Natural killer cell treated with Interleukin-12 subunit alpha and Interleukin-12 subunit beta and Interleukin-15 and Interleukin-18, amount 100 ng/mL, for 72 hours (primary cell): ENCODE measurements at places on chromosomes 12 and 14. TPM values are rescaled to one million over a fixed set of nuclear protein-coding genes. Genes with fewer than 3 reads are reported as not detected.

BHLHE41 gene
- total RNA-seq, result not detected

DNA sequence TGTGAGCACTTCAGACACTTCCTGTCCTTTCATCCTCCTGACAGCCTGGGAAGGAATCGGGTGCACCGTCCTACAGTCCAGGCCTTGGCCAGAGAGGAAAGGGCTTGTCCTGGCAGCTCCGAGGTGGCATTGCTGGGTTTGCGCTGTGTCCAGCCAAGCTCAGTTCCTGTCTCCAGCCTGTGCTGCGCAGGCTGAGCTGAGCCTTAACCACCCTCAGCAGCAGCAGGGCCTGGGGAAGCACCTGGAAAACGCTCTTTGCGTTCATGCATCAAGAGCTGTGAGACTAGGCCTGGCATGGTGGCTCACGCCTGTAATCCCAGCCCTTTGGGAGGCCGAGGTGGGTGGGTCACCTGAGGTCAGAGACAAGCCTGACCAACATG, 33.7 kb upstream of the EML1 start:
- no peak for DNase-seq

GRCh38 chr12:114275086-114275485, 130.9 kb downstream of the TBX5 start:
- no peak for DNase-seq

- no peak for DNase-seq
These were observed 13.2 kb downstream of the CPNE8 start for GRCh38 chr12:38892087-38892786.

GRCh38 chr12:39946361-39947280, 159.3 kb downstream of the SLC2A13 start:
- DNase-seq, result no peak

DNA sequence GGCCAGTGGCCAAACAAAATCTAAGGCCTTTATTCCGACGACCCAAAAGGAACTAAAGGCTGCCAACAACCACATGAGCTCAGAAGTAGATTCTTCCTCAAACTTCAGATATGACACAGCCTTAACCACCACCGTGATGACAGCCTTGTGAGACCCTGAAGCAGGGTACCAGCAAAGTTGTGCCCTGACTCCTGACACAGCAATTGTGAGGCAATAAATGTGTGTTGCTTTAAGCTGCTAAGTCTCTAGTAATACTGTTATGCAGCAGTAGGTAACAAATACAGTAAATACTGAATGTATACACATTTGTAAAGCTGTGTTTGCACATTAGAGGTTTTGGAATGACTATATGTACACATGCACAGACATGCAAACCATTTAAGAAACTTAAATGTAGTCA, 10.7 kb upstream of the SLC6A13 start:
- no peak for DNase-seq

GRCh38 chr12:49703647-49704137, 3.5 kb downstream of the FMNL3 start:
- DNase-seq, result peak; percentile 86

DNA sequence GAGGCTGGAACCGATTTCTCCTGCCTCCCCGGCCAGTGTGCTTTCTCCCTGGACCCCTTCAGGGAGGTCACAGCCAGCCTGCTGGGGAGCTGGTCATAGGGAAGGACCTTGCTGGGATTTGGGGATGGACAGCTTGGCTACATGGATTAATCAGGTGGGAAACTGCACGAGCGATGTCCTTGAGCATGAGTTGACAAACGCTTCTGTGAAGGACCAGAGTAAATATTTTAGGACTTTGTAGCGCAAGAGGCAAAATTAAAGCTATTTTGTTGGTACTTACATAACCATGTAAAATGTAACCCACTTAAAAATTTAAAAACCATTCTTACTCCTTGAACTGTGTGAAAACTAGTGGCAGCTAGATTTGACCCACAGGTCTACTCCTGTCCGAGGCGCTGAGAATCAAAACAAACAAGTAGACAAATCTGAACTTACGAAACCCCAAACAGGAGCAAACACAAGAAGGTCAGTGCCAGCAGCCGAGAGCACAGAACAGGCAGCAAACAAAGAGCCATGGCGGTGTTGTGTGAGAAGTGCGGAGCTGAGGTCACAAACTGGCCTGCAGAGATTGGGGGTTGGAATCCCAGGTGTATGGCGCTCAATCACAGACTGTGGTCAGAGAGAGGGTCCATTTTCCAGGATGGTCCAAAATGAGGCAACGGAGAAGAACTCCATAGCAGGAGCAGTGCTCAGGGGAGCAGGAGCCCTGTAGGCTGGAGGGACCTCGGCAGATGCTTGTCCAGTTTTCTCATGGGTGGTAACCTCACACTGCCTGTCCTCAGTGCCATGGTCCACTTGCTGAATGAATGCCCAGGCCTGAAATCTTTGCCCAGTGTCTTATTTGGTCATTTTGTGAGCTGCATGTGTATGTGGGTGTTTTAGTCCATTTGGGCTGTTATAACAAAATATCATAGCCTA, 79.2 kb upstream of the CLMN start:
- no peak for DNase-seq

GRCh38 chr12:50110762-50111351, 1.2 kb upstream of the COX14 start:
- no peak for DNase-seq

GRCh38 chr12:118633071-118633470, 256.7 kb downstream of the SUDS3 start:
- no peak for DNase-seq

DNA sequence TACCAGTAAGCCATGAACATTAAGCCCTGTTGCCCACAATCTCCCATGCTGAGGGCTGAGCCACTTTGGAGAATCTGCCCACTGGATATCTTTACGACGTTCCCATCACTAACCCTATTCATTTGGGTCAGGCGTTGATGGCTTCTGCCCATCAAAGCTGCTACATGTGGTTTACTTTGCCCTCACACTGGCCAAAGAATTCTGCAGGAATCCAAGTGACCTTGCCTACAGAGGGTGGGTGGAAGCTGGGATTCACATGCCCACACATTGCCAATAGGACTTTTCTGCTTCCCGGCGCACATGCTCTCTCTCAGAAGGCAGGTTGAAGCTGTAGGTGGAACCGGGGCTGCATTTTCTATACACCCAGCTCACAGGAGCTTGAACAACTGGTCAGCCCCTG, 28.3 kb downstream of the OAS2 start:
- DNase-seq, result no peak

DNA sequence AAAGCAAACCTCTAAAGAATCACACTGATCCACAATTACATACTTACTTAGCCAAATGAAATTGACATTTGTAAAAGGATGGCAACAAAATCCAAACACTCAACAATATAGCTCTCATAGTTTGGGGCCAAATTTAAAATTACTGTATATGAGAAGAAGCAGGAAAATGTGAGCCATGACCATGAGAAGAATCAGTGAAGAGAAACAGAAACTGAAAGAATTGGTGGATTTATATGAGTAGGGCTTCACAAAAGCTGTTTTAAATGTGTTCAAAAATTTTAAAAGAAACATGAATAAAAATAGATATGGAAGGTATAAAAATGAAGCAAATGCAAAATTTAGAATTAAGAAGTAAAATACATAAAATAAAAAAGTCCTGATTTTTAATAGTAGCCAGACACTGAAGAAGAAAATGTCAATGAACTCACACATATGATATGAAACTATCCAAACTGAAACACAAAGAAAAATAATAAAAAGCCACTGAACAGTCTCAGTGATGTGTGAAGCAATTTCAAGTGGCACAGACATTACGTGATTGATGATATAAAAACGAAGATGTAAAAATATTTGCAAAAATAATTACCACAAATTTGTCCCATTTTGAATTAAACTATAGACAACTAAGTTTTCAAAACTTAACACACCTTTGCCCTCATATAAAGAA, 87.9 kb upstream of the MDGA2 start:
- DNase-seq, result no peak

DNA sequence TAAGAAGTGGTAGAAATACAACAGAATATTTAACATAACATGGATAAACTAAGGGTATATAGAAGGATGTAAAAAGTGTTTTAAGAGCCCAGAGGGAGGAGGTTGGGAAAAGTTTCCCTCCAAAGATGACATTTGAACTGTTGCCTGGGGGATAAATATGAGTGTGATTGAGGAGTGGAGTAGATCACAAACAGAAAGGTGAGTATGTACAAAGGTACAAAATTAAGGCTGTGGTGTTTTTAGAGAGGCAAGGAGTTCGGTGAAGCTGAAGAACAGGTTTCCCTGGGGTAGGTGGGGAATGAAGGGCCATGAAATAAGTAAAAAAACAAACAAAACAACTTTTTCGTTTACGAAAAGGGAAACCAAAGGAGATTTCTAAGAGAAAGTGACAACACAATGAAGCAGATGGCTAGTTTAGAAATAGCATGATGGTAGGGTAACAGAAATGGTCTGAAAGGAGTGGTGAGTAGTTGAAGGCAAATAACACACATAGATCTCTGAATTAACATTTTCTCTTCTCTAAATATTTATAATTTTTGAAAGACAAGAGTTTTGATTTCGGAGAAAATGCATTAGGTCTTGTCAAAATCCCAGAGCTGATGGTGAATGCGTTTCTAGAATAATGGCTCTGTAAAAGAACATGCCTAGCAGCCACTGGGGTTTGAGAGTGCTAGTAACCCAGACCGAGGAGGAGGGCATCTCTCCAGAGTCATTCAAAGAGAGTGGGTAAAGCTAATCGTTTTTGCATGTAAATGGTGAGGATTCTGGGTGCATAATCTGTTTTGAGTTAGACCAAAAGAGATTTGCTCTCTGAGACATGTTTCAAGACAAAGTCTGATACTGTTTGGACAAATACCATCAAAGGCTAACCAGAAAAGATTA, 240.4 kb upstream of the DCN start:
- no peak for DNase-seq

PTPRO gene
- total RNA-seq, result not detected

GRCh38 chr14:54773171-54774006, 129.2 kb downstream of the GCH1 start:
- DNase-seq, result peak; percentile 78

AMN gene
- total RNA-seq, result 0.21 TPM

- DNase-seq, result no peak
These were observed 18.8 kb downstream of the RTRAF start for GRCh38 chr14:52008136-52008535.

MANSC4 gene
- not detected for total RNA-seq

GPR162 gene
- total RNA-seq, result not detected

DNA sequence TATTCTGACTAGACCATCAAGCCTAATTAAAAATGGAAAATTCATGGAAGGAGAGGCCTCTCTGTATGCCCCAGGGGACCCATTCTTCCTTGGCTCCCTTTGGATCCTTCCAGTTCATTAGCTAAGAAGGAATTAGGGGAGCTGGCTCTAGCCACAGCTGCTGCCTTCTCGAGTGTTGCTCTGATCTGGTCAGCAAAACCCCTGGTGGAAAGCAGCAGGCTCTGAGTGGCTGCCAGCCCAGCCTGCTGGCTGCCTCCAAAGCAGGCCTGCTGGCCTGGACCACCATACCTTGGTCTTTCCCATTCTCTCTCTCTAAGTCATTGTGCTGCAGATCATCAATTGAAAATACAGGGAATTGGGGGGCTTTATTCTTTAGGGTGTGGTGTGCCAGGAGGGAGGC, 29.0 kb upstream of the AKAP6 start:
- no peak for DNase-seq

GRCh38 chr14:64767215-64767964, 63.2 kb downstream of the PLEKHG3 start:
- no peak for DNase-seq

GRCh38 chr12:78584695-78585094, 279.9 kb upstream of the SYT1 start:
- DNase-seq, result no peak

- DNase-seq, result no peak
These were observed 6.7 kb upstream of the VASH1 start for GRCh38 chr14:76754586-76754985.

DNA sequence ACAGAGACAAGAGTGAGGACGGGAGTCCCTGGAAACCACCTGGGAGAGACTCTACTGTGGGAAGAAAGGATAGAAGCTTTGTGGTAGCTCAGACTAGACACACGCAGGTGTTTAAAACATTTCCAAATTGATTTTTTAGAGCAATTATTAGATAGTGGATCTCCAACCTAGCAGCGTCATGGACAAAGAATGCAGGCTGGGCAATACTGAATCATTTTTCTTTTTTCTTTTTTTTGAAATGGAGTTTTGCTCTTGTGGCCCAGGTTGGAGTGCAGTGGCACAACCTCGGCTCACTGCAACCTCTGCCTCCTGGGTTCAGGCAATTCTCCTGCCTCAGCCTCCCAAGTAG, 13.1 kb downstream of the GPR132 start:
- DNase-seq, result no peak

CABP1 gene
- 0.24 TPM for total RNA-seq

GPR135 gene
- 0.83 TPM for total RNA-seq

RFX4 gene
- not detected for total RNA-seq

TAC3 gene
- 0.45 TPM for total RNA-seq
